DMS53 (cell line): ENCODE measurements at places on chromosomes 2 and 18.
A peak's percentile ranks its signal among the peaks of the same experiment; 100 is the strongest.

DNA sequence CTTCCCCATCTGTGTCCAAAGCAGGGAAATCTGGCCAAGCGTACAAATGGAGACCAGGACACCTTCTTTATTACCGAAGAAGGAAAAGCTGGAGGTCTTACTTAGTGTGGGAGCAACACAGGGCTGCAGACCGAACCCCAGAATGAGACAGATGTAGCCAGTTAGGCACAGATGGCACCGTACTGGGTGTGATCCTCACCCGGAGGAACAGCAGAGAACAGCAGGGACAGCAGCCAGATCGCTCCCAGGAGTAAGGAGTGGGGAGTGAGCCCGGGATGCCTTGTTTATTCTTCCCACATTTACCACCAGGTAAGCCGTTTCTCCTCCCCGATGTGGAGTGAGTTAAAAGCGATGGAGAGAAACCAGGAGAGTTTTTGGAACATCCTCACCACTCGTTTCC, 150.7 kb upstream of the SPRED2 start:
- no peak for DNase-seq

DNA sequence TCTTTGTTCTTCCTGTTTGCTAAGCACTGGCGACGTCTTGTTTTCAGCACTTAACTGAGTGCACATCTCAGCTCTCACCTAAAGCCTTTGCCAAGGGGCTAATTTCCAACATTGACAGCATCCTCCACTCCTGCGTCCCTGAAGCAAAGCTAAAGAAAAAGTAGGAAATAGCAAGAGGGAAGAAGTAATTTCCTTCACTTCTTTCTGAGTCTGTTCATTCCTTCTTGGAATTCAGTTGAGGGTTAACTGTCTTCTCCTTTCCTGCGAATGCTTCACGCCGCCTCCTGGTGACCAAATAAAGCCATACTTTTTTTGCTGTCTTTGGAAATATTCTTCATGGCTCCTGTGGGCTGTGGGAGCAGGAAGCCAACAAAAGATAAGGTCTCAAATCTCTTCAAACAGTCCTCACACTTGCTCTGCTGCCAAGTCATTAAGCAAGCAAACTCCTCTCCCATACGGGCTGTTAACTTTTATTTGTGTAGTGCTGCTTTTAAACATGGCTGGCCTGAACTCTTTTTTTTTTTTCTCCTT, 100.9 kb downstream of the DPP10 start:
- DNase-seq = peak; percentile 60

DNA sequence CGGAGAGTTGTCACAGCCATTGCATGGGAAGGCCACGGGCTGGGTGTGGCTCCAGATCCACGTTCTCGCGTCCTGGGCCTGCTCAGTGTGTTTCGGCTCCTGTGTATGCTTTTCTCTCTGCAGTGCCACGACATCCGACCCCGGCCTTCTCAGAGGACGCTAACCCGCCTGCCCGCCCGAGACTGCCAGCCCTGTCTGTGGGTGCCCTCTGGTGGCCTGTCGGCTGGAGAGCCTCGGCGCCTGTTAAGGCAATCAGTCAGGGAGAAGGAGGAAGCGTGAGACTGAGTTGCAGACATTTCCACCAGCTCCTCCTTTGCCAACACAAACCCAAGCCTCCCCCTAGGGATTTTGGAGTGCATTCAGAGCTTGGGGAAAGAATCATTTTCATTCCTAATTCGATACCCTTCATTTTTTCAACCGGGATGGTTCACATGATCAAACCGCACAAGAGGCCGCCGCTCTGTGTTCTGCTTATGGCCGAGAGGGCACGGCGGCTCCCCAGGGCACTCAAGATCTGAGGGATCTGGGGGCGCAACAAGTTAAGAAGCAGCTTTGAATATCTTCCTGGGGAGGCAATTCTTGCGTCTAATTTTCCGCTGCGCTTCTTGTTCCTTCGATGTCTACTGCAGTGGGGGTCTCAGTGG, 37.5 kb upstream of the ZBTB7C start:
- peak; percentile 98 for DNase-seq

GRCh38 chr2:83633423-83633822, 825.7 kb downstream of the SUCLG1 start:
- no peak for DNase-seq

- no peak for DNase-seq
Observed at GRCh38 chr2:88845772-88846661, 154.5 kb downstream of the RPIA start.

DNA sequence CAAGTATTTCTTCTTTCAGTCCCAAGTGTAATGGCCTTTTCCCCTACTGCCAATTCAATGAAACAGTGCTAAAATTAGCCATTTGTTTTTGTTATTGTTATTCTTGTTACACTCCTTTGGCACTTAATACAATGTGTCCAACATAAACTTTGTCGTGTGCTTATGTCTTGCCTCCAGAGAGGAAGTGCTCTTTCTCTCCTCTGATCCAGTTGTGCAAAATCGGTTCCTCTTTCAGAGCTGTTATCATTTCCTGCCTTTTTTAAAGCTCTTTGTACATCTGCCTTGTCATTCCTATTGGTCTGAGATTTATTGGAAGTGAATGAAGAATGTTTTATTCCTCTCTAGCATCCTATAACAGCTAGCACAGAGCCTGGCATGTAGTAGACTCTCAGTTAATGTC, 623.2 kb upstream of the ID2 start:
- peak; percentile 40 for DNase-seq

DNA sequence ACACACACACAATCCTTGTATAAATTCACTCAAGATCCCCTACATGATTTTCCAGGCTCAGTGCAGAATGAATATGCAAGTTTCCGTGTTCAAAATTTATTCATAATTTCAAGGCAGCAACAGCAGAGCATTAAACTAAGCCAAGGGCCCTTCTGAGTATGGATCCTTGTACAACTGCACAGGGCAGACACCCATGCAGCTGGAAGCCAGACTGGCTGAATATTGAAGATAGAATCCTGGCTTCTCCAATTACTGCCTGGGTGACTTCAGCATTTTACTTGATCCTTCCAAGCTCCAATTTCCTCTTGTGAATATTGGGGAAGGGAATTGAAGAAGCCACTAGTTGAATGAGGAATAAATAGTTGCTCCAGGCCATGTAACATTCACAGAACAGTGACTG, 267.9 kb upstream of the REG3G start:
- DNase-seq = no peak

DNA sequence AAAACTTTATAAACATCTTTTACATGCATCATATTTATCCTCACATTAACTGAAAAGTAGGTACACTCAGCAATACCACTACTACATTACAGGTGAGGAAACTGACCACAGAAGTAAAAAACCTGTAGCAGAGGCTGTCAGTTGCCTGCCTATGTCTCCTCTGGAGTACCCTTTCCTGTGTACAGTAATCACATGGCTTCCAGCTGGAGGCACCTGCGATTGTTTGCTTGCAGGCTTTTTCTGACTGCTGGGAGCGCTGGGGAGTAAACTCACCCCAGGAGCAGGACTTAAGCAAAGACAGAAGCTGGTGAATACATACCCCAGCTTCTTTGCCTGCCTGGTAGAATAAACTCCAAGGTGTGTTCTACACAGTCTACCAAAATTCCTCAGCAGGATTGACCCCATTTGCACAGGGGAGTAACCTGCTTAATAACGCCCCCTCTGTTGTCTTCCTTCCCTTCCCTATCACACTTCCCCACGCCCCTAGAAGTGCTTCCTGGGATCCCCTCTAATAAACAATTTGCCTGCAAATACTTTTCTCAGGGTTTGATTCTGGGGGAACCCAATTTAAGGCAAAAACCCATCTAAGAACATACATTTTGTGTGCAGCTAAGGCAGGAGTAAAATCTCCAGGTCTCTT, 138.9 kb downstream of the PTH2R start:
- peak; percentile 95 for DNase-seq

GRCh38 chr18:46334868-46335281, 230.7 kb downstream of the HAUS1 start:
- peak; percentile 72 for DNase-seq

- peak; percentile 25 for DNase-seq
Observed at GRCh38 chr18:73908323-73908722, 239.3 kb downstream of the FBXO15 start.
